ENCODE measurements at places on chromosomes 7 and 10.
A peak's percentile ranks its signal among the peaks of the same experiment; 100 is the strongest.

- DNase-seq = no peak
Observed at GRCh38 chr7:156858523-156858922, 34.5 kb downstream of the LMBR1 start.

DNA sequence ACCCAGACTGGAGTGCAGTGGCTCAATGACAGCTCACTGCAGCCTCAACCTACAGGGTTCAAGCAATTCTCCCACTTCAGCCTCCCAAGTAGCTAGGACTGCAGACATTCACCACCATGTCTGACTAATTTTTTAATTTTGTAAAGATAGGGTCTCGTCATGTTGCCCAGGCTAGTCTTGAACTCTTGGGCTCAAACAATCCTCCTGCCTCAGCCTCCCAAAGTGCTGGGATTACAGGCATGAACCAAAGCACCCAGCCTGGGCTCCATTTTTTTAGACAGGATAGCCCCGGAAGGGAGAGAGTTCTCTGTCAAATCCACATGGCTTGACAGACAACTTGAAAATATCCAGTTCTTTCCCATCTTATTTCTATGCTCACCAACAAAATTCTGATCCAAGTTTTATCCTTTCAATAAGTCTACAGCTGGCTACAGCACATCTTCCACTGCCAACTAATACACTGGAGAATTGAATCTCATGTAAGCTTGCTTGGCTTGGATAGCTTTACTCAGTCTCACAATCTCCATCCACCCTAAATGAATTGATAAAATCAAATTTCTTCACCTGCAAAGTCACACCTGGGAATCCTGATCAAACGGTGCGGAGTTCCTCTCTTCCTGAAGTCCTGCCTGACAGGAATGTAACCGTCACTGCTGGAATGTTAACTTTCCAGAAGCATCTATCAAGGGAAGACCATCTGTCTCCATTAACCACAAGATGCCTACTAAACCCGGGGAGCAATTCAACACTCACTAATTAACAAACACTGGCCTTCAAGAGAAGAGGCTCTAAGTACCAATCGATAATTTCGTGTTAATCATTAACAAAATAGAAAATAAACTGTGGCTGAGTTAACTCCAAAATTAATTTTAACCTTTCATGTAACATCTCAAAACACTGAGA is 239.7 kb upstream of the MKLN1 start:
- no peak for DNase-seq

DNA sequence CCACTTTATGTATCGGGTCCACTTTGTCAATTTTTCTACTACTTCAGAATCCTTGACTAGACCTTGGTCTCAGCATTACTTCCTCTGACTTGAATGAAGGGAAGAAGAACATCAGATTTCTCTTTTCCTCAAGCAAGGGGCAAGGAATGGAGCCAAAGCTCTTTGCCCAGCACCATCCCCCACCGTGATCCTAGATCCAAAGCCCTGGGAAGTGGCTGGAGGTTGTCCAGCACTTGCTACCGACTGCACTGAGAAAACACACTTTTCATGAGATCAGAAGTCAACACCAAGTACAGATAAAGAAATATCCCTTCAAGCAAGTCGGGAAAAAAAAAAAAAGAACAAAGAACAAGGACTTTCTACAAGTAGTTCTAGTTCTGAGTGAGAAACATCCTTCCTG is 102.1 kb upstream of the DDC start:
- DNase-seq = no peak

DNA sequence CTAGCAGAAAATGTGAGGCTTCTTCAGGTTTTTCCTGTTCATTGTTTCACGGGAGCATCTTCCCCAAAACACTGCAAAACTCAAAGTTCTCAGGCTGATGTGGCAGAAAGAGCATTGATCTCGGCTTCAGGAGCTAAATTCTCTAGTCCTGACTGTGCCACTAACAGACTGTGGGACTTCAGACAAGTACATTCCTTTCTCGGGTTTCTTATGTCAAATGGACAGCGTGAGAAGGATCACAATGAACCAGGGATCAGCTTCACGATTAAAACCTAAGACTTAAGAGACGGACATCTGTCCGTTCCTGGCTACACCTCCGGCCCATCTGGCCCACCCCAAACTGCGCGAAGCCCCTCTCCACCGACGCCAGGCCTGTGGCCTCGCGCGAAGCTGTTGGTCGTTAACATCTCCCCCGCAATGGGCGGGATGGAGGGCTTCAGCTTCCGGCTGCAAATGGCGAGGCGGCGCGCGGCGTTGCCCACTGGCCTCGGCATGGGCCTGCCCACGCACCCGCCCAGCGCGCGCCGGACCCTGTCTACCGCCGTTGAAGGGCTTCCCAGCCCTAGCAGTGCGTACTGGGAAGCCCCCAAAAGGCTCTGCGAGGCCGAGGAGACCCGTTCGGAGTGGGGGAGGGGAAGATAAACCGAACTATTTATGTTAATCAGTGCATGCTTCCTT is 549 bp upstream of the DDX50 start:
- no peak for DNase-seq

DNA sequence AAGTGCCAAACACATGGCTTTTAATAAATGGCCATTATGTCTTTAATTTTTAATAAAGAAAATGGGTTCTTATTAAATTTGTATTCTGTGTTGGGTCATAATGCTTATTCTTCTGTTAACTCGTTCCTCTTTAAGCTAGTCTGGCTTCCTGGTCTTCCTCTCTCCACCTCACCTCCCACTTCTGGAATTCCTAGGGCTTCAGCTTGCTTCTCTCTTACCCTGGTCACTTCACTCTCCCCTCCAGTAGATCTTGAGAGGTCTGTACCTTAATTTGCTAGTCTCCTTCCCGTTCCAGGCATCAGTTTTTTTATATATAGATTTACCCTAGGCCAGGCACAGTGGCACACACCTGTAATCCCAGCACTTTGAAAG is 111.2 kb downstream of the RALA start:
- no peak for DNase-seq

DNA sequence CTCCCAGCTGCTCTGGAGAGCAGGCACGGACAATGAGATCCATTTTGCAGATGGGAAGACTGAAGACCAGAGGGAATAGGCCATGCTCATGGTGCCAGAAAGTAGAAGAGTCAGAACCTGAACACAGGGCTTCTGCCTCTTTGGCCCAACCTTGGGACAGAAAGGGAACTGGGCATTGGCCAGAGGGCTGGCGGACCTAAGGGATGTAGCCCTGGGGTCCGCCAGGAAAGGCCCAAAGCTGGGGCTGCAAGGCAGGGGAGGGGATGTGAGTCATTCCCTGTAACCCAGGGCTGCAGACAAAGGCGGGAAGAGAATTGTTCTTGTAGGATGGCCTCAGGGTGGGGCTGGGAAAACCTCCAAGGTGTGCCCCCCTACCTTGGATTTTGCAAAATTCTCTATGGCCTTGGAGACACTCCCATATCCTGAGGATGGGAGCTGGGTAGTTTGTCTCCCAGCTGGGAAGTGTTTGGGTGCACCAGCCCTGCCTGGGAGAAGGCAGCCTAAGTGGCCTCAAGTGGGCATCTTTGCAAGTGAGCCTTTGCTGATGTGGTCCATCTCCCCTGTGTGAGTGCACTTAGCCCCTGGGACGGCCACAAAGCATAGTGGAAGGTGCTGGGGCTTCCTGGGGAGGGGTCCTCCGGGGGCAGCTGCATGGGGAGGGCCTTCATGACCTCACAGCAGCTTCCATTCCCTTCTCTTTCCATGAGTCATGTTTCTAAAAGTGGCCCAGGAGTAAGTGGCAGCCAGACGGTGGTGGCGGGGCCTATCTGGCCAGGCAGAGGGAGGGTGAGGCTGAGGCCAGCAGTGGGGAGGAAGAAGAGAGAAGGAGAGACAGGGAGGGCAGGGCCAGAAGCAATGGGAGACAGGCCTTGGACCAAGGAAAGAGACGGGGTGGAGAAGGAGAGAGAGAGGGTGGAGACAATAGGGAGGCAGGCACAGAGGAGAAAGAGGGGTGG is 9.2 kb downstream of the AQP1 start:
- DNase-seq = no peak

GRCh38 chr7:46137725-46138124 is 216.7 kb upstream of the IGFBP3 start:
- no peak for DNase-seq

- no peak for DNase-seq
Observed at GRCh38 chr7:130491841-130492522, at the start of gene MEST. Gene MEST, plus strand, starts transcription at chr7:130492085. Its CDS starts 229 bp downstream, at chr7:130492314.

GRCh38 chr10:15439341-15439842 is 68.3 kb upstream of the FAM171A1 start:
- peak; percentile 43 for DNase-seq

GRCh38 chr10:8346861-8347260 is 292.4 kb downstream of the GATA3 start:
- no peak for DNase-seq

- no peak for DNase-seq
Observed at GRCh38 chr10:28284126-28284525, 18.7 kb downstream of the MPP7 start.

DNA sequence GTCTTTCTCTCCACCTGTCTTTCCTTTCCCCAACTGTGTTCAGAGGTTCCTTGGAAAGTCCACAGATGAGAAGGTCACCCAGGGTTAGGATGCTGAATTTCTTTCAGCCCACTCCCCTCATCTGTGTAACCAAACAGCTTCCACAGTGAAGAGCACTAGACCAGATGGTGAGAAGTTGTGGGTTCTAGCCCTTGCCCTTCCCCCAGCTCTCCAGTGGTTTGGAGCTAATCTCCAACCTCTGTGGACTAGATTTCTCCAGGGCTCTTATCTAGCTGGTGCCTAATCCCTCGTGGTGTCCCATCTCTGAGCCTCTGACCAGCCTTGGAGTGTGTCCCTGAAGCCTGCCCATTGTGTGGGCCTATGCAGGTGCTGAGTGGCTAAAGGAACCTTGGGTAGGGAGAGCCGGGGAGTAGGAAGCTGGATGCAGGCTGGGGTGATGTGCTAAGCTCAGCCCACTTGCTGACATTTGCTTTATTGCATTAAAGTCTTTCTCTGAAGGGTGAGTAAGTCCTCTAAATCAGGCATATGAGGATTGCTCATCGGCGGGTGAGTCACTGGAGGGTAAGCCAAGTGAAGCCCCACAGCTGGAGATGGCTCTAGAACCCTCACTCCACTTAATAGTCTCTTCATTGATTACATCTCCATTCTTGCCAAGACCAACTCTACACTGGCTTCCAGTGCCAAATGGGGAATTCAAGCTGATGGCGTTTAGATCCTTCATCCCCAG is 14.9 kb downstream of the DUSP5 start:
- DNase-seq = no peak

DNA sequence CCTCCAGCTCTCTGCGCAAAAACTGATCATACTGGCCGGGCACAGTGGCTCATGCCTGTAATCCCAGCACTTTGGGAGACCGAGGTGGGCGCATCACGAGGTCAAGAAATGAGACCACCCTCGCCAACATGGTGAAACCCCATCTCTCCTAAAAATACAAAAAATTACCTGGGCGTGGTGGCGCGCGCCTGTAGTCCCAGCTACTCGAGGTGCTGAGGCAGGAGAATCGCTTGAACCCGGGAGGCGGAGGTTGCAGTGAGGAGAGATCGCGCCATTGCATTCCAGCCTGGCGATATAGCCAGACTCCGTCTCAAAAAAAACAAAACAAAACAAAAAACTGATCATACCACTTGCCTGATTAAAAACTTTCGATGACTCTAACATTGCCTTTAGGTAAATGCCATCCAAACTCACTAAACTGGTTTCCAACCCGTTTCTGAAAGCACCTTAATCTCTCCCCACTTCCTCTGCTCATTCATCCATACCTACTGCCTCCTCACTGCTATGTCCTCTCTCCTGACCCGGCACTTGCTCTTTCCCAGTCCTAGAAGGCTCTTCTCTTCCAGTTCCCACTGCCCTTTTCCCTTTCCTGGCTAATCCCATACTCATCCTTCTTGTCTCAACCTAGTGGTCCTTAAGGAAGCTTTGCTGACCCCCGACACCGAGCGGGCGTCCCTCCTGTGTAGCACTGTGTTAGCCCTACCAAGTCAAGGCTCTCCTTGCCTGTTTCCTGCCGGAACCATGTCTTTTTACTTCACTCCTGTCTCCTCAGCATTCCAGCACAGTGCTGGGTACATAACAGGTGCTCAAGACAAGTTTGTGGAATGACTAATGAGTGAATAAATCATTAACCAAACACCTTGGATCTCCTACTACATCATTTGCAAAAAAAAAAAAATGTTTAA is 686 bp upstream of the MIOS start:
- no peak for DNase-seq

GRCh38 chr7:6284461-6285360 is 12.3 kb upstream of the CYTH3 start:
- no peak for DNase-seq

GRCh38 chr7:156039194-156039593 is 226.9 kb upstream of the SHH start:
- DNase-seq = no peak

- DNase-seq = no peak
Observed at GRCh38 chr10:137031-137430, 1.8 kb downstream of the ZMYND11 start.

- DNase-seq = no peak
Observed at GRCh38 chr7:137590071-137590755, 246.7 kb upstream of the PTN start.

GRCh38 chr10:12513775-12514673 is 164.7 kb downstream of the CAMK1D start:
- DNase-seq = no peak

GRCh38 chr10:86597306-86597705 is 57.0 kb upstream of the OPN4 start:
- DNase-seq = no peak

- no peak for DNase-seq
Observed at GRCh38 chr10:47047577-47048525, 136.6 kb downstream of the PTPN20 start.

DNA sequence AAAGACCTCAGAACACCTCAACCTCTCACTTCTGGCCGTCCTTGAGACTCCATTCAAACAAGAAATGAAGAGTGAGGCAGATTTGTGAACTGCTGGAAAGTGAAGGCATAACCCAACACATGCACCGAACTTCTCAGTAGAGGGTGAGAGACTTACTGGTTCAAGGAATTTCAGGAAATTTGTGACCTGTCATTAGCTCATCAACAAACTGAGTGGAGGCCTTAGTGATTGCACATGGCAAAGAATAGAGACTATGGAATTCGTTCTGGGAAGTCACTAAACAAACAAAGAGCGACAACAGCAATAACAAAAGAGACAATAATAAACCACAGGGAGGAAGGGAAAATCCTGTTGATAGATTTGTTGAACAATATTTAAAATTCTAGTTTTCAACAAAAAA is 125.0 kb upstream of the AKR1E2 start:
- no peak for DNase-seq

DNA sequence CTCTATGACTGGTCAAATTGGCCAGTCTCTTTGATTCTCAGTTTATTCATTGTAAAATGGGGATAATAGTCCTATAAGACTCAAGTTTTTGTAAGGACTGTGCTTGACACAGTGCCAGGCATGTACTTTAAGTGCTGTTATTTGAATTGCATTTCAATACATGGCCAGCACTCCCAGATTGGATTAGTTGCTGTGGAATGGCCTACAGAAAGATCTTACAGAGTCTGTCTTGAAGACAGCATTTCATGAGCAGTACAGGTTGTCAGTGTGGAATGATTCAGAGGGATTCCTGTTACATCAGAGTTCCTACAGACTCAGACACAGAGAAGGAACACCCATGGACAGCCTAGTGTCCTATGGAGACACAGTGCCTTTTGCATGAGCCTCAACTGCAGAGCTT is 238.1 kb upstream of the BMPER start:
- DNase-seq = no peak

- no peak for DNase-seq
Observed at GRCh38 chr10:113087165-113088029, 137.3 kb downstream of the TCF7L2 start.
